ENCODE measurements at places on chromosomes 1 and 21.

- no peak for DNase-seq
Measured at GRCh38 chr21:32140604-32141317, 138.1 kb downstream of the MIS18A start.

- DNase-seq: no peak
Measured at GRCh38 chr1:58896246-58897183, 112.7 kb upstream of the JUN start.

GRCh38 chr1:153527683-153528040, 8.1 kb downstream of the S100A6 start:
- no peak for DNase-seq

- no peak for DNase-seq
Measured at GRCh38 chr1:198435056-198435455, 105.4 kb downstream of the ATP6V1G3 start.

- no peak for DNase-seq
Measured at GRCh38 chr1:39413902-39414528, 77.4 kb upstream of the BMP8A start.

- DNase-seq: no peak
Measured at GRCh38 chr1:196114193-196114592, 494.0 kb downstream of the KCNT2 start.

DNA sequence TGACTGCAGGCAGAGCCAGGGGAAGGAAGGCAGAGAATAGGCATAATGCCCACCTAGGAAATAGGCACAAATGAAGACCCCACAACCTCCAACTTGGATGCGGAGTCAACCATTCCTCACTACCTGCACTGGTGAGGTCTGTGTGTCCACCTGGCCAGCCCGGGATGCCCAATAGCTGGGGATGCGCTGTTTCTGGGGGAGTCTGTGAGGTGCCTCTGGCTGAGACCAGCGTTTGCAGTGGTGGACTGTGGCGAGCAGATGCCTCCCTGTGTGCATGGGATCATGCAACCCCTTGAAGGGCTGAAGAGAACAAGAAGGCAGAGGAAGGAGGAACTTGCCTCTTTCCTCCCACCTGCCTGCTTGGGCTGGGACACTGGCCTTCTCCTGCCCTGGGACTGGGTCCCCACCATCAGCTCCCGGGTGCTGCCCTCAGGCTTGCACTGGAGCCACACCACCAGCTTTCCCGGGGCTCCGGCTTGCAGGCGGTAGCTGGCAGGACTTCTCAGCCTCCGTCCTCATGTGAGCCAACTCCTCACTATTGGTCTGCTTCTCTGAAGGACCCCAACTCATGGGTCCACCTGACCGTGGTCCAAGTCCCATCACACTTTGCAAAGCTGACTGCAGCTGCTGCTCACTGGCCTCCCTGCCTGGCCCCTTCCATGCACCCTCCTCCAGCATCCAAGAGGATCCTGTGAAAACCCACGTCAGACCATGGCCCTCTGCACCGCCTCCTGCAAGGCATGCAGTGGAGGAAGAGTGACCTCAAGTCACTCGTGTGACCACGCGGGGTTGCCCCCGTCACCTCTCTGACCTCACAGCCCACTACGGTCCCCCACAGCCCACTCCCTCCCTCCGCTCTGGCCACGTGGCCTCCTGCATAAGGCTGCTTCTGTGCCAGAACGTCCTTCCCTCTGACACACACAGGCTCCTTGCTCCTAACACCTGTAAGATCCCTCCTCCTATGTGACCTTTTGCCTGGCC, 2.7 kb upstream of the PDE9A start:
- no peak for DNase-seq

- no peak for DNase-seq
Measured at GRCh38 chr1:234170622-234171021, 202.6 kb upstream of the COA6 start.

- no peak for DNase-seq
Measured at GRCh38 chr1:67945733-67946374, 104.6 kb downstream of the DIRAS3 start.

- DNase-seq: no peak
Measured at GRCh38 chr1:220900842-220901241, 21.6 kb downstream of the HLX start.

DNA sequence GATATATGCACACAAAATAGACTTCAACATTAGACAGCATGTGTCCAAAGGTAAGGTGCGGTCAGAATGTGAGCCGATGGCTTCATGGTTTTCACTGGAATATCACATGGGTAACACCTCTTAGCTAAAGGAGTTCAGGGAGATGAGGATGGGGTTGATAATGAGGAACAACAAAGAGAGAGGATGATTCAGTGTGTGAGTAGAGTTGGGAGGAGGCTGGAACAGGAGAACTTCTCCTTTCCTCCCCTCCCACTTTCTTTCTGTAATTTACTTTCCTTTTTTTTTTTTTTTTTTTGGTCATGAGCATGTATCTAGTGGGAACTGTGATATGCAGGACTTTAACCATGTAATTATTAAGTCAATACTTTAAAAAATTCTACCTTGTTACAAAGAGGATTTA, 99.4 kb downstream of the FASLG start:
- no peak for DNase-seq

DNA sequence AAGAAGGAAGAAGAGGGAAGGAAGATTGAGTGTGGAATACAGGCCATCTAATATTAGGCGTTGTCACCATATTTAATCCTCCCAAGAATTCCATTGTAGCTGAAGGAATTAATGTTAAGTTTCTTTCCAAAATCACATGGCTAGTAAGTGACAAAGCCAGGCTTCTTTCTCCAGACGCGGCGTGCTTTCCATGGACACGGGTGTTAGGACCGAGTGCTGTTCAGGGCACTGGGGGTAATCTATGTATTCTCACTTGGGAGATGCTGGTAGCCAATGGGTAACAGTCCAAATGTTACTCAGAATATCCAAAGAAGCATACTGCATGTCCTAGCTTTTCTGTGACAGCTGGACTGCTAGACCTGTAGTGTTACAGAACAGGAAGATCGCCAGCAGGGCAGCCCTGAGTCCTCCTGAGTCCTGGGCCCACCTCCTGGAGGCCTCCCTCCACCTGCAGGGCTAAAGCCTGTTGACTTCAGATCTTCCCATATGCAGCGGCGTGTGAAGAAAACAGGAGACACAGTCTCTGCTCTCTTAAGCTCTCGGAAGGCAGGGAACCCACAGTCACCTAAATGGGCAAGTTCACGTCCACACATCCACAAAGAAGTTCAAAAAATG, 5.3 kb downstream of the IGSF9 start:
- DNase-seq: no peak

Measured in T-cell (primary cell).